ENCODE measurements at places on chromosomes 3 and 15.

DNA sequence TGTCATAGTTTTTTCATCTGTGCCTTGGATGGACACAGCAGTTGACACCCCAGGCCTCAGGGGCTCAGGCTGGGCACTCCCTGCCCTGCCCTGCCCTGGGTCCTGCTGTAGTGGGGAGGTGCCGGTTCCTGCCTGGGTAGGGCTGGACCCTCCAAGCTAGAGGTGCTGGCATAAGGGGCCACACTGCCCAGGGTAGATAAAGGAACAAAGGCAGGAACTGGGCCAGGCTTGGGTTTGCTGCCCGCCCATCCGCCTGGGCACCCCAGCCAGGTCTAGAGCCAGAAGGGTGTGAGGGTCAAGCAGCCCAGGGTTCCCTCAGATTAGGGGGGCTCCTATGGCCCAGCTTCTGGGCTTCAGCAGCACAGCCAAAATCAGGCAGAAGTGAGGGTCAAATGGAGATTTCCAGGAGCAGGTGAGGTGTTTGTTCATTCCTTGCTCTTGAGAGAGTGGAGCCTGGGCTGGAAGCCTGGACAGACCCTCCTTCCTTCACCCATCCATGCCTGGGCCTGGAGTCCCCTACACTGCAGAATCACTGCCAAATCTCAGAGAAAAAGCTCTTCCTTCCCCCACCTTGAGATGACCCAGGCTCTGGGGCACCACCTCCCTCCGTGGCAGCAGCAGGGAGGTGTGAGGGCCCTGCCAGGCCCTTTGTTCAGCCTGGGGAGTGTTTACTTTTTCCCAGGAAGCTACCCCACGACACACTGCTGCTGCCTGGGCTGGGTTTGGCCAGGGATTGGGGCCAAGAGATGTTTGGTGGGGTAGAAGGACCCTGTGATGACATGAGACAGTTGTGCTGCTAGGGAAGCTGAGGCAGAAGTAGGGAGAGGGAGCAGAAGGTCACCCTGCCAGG lies 7.1 kb downstream of the SEMA3F start:
- no peak for DNase-seq

- no peak for DNase-seq
Measured at GRCh38 chr3:134150476-134150875, 100.2 kb downstream of the RYK start.

GRCh38 chr15:74951006-74951405 lies 5.6 kb downstream of the RPP25 start:
- DNase-seq: no peak

DNA sequence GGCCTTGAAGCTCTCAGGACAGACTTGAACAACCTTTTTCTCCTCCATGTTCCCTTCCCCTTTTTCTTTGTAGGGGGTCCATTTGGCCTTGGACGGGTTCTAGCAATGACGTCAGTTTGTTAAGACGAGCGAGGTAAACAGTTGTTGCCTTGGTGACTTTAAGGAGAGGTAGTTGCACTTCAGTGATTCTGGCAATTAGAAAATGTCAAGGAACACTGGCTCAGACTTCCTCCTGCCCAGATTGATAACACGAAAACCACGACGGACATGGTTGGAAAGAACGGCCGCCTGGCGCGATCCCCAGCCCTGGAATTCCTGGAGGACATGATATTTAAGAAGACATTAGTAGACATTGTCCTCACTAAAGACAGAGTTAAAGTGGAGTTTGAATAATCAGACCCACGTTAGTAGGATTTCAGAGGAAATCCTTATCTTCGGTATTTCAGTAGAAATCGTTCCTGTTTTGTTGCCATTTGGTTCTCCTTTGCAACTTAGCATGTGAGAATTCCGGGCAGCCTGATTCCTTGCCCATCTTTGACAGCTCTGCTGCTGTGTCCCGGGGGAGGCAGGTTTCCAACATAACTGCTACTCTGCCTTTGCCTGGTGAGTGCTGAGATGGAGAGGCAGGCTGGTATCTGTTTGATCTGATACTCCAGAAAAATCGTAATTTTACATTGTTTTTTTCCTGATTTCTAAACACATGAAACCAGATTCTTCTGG lies 87.3 kb downstream of the ST6GAL1 start:
- no peak for DNase-seq

GRCh38 chr3:33957176-33957575 lies 158.7 kb downstream of the PDCD6IP start:
- no peak for DNase-seq

DNA sequence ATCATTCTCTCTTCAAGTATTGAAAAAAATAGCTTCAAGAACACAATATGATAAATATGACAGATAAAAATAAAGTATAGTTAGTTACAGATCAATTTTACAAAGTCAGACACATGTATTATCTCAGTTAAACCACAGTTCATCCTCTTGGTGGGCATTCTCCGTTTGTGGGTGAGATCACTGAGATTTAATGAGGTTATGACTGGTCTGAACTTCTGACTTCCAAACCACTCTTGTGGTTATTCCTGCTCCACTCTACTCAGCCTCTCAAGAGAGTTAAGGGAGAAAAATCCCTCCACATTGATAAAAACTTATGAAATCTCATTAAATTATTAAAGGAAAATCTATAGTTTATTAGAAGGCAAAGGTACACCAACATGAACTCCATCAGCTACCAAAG lies 229.9 kb upstream of the LRTM1 start:
- DNase-seq: no peak

GRCh38 chr3:22886439-22887068 lies 316.6 kb upstream of the UBE2E2 start:
- DNase-seq: peak; percentile 37

DNA sequence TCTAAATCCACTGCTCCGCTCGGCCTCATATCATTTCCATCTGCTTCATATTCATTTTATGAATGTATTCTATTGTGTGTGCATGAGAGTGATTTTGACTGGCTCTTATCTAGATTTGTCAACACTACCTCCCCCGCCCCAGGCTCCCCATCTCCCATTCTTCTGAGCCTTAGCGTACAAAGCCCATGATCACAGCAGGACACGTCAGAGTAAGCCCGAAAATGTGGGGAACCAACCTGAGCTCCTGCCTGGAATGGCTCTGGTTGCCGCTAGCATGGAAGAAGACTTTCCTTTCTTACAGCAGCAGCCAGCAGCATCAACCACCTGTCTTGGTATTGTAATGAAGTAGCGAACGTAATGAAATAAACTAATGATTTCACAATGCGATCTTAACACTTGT lies 61.4 kb downstream of the GABRB3 start:
- no peak for DNase-seq

GRCh38 chr3:12994357-12994606 lies 78.9 kb downstream of the IQSEC1 start:
- DNase-seq: no peak

DNA sequence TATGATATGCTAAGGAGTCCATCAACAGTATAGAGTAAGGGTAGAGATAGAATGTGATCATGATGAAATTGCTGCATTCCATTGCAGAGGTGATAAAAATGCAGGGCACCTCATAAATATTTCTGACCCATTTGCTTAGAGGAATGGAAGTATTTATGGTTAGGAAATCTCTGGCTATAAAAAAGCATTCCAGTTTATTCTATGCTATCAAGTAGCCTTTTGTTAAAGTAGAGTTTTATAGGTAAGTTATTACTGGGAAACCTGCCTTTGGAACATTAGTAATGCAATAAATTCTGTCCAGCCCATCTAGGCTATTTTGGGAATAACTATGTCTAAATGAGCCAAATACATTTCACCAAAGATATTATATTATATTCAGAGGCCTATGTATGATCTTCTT lies 19.8 kb upstream of the STRIT1 start:
- no peak for DNase-seq

DNA sequence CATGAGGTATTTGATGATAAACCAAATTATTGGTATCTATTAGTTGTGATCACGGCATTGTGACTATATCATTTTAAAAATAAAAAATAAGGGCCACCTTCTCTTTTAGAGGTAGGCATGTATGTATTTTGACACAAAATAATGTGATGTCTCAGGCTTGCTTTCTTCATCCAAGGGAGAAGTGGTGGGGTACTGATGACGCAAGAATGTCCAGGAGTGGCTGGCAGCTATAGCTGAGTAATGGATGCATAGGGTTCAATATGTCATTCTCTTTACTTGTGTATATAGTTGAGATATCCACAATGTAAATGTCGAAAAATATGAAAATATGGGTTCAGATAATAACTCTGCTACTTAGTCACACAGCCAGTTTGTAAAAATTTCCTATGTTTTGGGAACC lies 46.8 kb upstream of the NSMCE3 start:
- DNase-seq: no peak

- no peak for DNase-seq
Measured at GRCh38 chr3:172705170-172705569, 5.7 kb downstream of the NCEH1 start.

DNA sequence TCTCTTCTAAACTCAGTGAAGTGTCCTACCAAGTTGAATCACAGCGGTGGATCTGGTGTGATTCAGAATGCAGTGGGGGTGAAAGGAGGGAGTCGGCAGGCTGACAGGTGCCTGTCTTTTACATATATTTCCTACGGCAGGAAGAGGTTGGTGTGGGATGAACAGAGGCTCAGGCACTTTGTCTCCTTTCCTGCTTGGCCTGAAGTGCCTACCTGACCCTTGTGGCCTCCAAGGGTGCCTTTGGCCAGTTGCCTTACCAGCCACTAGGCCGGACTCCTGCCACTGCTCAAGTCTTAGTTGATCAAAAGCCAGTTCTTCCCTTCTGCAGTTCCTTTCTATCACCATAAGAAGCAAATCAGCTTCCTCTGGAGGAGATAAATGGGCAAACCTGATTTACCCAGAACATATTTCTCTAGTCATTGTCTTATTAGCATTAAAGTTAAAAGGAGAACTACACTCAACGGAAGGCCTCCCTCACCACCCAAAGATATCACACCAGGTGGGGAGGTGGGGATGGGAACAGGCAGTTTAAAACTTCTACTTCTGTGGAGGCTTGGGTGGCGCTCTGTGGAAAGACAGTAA lies 52.1 kb downstream of the CRTC3 start:
- DNase-seq: no peak

GRCh38 chr3:187130346-187131066 lies 8.8 kb downstream of the RPL39L start:
- DNase-seq: no peak

Data from COR-L47 (cell line).